Ovary (tissue), 10 donors: ENCODE measurements at places on chromosomes 13 and 19. TPM values are rescaled to one million over a fixed set of nuclear protein-coding genes. Genes with fewer than 3 reads are reported as not detected.

CYP2S1 gene
- 1.5 TPM for total RNA-seq

ADGRE3 gene
- 0.15 TPM for total RNA-seq

RNF225 gene
- not detected for total RNA-seq

SLITRK6 gene
- not detected for total RNA-seq

CEACAM16 gene
- not detected for total RNA-seq

ATXN8OS gene
- not detected for total RNA-seq

PRRG2 gene
- total RNA-seq: not detected

ZNF540 gene
- 5.6 TPM for total RNA-seq

S1PR2 gene
- 3.6 TPM for total RNA-seq

CACNA1A gene
- total RNA-seq: 1.8 TPM

KLF2 gene
- total RNA-seq: 166 TPM

- no peak for DNase-seq
Measured at GRCh38 chr19:13812544-13812943, 17.3 kb downstream of the ZSWIM4 start.

DNA sequence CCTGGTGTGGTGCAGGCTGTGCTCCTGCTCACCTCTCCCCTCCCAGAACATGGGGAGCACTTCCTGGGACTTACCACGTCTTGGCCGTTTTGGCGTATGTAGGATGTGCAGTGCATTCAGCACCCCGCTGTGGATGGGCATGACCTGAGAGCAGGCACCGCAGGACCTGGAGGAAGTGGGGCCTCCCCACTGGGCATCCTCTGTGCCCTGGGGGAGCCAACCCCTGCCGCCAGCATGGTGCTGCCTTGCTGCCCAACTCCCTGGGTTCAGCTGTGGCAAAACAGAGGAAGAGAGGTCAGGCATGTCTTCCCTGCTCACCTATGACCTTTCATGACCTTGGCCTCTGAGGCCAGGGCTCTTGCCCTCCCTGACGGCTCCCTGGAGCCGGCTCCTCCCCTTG, 103.5 kb downstream of the RAB20 start:
- DNase-seq: no peak

DNA sequence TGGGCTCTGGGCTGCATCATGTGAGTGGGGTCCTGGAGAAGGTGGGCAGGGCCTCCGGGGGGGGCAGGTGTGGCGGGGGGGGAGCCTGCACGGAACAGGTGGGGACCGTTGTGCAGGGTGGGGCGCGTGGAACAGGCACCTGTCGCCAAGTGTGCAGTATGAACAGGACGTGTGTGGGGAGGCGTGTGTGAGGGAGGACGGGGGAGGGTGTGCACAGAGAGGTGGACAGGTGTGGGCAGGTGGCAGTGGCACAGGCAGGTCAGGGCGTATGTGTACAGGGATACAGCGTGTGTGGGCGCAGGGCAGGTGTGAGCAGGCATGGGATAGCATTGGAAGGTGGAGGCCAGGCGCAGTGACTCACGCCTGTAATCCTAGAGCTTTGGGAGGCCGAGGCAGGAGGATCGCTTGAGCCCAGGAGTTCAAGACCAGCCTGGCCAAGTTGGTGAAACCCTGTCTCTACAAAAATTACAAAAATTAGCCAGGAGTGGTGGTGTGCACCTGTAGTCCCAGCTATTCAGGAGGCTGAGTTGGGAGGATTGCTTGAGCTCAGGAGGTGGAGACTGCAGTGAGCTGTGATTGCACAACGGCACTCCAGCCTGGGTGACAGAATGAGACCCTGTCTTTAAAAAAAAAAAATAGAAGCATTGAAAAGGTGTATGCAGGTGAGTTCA, 3.2 kb downstream of the PLK5 start:
- DNase-seq: no peak

DNA sequence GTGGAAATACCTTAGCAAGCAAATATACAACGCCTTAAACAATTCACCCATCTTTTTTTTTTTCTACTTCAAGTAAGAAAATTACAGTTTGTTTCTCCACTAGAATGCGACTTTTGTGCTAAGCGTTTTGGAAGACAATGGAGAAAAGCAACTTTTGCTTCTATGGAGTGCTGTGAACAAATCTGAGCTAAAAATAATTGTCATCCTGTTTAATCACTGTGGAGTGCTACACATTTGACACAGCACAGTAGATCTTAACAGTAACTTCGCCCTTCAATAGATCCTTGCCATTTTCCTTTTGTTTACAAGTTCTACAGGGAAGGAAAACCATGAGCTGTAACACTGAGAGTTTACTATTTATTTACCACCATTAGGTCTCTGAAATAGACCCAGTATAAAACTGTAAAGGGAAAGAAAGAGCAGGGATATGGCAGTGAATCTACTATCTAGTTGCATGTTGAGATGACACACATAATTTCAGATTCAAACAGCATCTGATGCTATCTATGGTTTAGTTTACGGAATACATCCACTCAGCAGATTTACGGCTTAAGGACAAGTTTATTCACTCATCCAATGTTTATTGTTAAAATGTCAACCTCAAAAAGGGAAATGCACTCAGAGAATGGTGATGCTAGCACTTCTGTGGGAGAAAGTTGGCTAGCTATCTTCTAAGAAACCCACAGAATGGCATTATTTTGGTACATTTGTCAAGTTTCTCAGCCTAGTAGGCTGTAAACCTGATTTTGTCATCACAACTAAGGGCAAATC, 175.3 kb downstream of the VWA8 start:
- no peak for DNase-seq

GRCh38 chr13:100514788-100515409, 73.7 kb downstream of the GGACT start:
- DNase-seq: peak; percentile 85

DNA sequence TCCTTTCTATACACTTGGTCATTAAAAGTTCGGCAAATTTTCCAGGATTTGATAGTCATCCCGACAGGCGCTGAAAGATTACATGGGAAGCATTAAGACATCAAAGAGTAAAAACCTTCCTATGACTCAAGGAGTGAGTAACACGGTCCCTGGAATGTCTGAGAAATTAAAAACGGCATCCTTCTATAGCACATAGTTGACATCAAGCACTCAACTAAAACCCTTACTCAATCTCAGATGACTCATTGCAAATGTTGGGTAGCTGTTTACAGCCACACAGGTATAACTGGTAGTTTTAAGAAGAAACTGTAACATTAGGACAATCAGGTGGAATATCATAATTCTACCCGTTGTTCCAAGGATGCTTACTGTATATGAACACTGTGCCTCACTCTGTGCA, 6.4 kb upstream of the LGALS13 start:
- DNase-seq: no peak

GRCh38 chr19:1949304-1950101, 8.5 kb downstream of the CSNK1G2 start:
- DNase-seq: no peak

DNA sequence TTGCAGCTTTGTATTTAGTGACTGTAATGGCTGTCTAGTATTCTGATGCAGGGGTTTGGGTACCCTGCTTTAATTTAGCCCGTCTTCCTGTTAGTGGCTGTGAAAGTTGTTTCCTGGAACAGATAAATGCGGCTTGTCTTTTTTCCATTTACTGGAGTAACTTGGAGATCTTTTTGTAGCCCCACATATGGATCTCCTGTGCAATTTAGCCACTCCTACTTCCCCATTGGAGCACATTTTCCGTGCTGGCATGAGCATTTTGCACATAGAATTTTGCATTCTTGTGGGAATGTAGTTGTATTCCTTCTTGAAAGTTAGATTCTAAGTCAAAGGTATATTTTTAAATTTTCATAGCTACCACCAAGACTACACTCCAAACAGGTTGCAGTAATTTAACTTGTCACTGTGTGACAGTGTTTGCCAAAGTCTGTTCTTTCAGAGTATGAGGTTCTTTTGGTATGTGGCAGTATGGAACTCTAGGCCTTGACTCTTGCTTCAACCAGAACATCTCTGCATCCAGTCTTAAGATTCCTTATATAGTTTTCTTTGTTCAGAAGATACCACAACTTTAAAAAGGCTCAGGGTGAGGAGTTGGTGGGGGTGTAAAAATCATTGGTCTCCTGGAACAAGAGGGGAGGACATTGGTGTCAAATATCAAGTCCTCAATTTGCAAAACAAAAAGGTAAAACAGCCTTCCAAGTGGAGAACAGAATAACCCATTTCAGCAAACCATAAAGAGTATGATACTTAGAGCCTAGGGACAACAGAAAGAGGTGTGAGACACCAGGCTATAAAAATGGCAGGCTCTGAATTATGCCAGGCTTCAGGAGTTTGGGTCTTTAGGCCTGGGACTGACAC, 21.1 kb upstream of the CCDC97 start:
- no peak for DNase-seq

- DNase-seq: peak; percentile 95
Measured at GRCh38 chr19:6730153-6730804, 7.1 kb downstream of the GPR108 start.

DNA sequence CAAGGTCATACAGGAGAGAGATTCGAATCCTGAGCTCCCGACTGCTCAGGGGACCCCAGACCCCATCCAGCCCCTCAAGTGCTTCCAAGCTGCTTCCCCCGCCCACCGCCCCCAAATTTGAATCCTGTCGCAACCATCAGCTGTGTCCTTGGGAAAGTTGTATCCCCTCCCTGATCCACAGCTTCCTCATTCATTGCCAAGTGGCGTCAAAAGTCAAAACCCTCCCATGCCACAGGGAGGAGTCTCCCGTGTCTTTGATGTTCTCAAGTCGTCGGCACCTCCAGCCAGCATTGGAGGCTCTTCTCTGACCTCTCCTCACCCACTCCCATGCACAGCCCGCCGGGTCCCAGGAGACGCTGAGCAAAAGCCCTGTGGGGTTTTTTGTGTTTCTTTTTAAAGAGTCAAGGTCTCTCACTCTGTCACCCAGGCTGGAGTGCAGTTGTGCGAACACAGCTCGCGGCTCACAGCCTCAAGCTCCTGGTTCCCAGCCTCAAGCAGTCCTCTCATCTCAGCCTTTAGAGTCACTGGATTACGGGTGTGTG, 2.8 kb upstream of the IFI30 start:
- peak; percentile 56 for DNase-seq

DNA sequence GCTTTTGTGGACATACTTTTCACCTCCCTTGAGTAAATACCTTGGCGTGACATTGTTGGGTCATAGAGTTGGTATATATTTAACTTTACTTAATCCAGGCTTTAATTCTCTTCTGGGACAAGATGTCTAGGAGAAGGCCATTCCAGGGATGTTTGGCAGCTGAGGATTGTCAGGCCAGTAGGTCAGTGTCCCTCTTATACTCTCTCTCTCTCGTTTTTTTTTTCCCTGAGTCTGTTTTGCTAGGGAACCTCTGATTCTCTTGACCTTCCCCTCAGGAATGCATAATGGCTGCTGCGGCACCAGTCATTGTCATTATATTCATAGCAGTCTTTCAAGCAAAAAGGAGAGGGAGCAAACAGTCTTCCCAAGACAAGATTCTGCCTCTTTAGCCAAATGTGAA, 48.8 kb downstream of the BICRA start:
- no peak for DNase-seq

- DNase-seq: peak; percentile 73
Measured at GRCh38 chr19:13843104-13843921, 33.6 kb upstream of the NANOS3 start.

- DNase-seq: no peak
Measured at GRCh38 chr19:29927944-29928625, 14.0 kb upstream of the URI1 start.

GRCh38 chr19:12984683-12985048, 10.6 kb upstream of the NFIX start:
- no peak for DNase-seq

- DNase-seq: no peak
Measured at GRCh38 chr13:113783200-113783881, 24.3 kb downstream of the TMEM255B start.

- DNase-seq: no peak
Measured at GRCh38 chr13:45209229-45209628, 8.4 kb upstream of the KCTD4 start.

DNA sequence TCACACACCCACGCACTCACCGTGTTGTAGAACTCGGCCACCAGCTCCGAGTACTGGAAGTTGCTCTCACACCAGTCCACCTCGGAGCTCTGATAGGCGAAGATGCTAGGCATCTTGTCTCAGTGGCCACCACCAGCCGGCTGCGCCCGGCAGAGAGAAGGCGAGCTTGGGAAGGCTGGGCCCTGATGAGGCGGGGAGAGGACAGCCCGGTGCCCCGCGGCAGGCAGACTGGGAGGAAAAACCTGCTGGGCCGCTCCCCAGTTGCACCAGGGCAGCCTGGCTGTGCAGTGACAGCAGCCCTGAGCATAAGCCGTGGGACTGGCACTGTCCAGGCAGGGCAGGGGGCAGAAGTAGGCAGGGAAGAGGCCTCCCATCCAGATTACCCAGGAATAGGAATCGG, at the start of gene ACER1:
Gene ACER1, minus strand, starts transcription at position 174 of the 400 bp plus-strand sequence. Its CDS starts 61 bp downstream, at position 113.
- DNase-seq: no peak

DNA sequence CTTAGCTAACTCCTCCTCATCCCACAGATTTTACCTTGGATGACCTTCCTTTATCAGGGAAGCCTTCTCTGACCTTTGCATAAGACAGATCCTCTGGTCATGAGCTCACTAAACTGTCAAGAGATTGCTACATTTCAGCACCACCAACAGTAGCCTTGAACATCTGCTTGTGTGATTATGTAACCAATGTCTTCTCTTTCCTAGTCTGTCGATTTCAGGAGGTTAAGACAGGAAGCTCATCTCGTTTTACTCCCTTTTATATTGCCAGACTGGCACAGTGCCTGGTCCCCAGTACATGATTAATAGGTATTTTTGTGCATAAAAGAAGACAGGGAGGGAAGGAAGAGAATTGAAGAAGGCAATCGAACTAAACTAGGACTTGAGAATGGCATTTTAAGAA, 1697.7 kb downstream of the EFNB2 start:
- no peak for DNase-seq
